AG04449 (cell line): ENCODE measurements at places on chromosomes 2 and 18.

DNA sequence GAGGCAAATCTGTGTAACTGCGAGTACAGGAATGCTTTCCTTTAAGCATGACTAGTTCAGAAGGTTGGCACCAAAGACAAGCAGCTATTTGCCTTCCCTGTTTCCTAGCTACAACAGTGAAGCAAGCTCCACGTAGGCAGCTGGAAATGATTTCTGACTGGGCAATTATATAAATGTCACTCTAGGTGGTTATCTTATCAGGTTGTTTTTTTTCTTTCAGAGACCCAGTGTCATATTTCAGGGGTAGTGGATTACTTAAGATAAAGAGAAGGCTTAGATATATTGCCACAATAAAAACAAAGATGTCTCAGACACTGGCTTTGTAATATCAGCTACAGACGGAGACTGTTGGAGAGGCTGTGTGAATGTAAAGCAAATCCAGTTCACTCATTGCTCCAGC, 748.9 kb upstream of the NXPH2 start:
- DNase-seq, result no peak

- no peak for DNase-seq
Measured at GRCh38 chr2:41922177-41922576, 125.6 kb upstream of the PKDCC start.

- DNase-seq, result no peak
Measured at GRCh38 chr2:70716131-70716743, 51.8 kb downstream of the ADD2 start.

GRCh38 chr2:190649798-190650390, 1.0 kb downstream of the NAB1 start:
- no peak for DNase-seq

DNA sequence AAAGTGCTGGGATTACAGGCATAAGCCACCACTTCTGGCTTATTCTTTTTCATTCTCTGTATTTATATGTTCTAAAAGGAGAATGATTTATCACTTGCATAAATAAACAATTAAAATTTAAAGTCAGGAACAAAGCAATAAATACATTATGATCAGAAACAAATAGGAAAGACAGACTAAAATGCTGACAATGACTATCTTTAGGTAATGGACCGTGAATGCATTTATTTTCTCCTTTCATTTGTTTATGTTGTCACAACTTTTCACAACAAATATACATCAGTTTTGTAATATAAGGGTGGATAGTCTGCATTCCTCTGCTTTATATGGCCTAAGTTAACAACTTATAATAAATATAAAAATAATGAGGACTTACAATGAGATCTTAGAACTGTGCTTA, 199.2 kb upstream of the EPHA4 start:
- no peak for DNase-seq

DNA sequence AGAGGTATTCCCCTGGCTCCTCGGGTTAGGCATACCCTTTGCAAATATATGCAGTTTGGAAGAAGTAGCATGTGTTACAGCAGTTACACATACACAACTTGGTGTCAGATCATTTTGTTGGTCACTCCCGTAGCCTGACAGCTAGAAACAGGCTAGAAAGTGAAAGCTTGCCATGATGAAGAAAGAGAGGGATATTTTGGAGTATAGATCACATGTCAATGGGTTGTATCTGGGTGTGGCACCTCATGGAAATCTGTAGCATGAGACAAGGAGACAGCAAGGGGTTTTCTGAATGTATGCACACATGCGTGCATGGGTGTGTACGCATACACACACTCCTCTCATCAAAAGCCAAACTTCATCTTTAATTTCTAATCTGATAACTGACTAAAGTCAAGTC, 1914.5 kb upstream of the PIK3C3 start:
- no peak for DNase-seq

GRCh38 chr2:2328848-2329247, 2.2 kb downstream of the MYT1L start:
- DNase-seq, result no peak

DNA sequence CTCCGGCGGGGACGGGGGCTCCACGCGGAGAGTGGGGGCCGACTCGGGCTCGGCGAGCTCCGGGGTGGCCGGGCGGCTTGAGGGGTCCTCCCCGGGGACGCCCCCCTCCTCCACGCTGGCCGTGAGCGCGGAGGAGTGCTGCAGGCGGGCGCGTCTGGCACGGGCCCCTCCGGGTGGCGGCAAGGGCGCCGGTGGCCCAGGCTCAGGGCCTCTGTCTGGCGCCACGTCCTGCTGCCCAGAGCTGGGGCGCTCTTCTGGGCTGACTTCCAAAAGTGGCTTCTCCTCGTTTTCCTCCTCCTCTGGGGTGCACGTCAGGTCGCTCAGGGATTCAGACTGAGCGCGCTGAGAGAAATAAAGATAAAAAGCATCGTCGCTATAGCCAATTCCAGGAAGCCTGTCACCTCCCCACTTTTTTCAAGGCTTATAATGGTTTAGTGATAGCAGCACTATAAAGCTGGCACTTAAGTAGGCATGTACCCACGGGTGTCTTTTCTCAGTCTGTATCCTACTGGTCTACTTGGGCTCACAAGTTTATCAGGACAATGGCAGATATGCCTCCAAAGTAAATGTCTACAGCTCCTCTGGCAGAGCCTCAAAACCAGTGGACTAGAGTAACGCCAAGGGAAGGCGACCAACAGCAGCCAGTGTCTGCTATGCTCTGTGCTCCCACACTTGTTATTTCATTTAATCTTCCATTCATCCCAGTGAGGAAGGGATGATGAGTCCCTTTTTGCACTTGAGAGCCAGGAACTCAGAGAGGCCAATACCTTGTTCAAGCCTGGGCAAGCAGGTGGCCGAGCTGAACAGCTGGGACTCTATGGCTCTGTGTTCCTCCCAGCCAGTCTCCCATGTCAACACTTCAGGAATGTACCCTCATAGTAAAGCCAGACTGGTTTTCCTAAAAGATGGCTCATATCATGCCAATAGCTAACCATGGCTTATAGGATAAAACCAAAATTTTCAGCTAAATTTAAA, 92.6 kb upstream of the MGAT4A start:
- DNase-seq, result no peak

GRCh38 chr2:190169221-190170072, 106.9 kb upstream of the MSTN start:
- DNase-seq, result no peak

DNA sequence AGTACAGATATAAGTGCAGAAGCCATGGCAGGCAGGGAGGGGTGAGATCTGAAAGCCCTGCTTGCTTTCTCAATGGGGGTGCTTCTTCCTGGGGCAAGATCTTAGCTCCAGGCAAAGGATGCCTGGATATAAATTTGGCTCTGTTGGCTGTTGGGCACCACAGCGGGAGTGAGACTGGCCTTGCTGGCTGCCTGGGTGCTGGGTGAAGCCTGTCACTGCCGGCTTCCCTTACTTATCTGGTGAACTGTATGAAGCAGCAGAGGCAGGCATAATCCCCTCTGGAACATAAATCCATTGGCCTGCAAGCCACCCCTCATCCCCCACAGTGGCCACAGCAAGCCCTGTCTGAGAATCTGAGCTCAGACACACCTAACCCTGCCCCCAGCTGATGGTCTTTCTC, 27.4 kb upstream of the SP140L start:
- no peak for DNase-seq

- DNase-seq, result no peak
Measured at GRCh38 chr2:238457927-238458324, 31.2 kb downstream of the ASB1 start.

- no peak for DNase-seq
Measured at GRCh38 chr18:75864816-75865215, 437.3 kb upstream of the SMIM21 start.

- DNase-seq, result no peak
Measured at GRCh38 chr2:190467575-190468083, 59.5 kb downstream of the MFSD6 start.

GRCh38 chr18:13165636-13166423, 52.7 kb upstream of the LDLRAD4 start:
- DNase-seq, result no peak

DNA sequence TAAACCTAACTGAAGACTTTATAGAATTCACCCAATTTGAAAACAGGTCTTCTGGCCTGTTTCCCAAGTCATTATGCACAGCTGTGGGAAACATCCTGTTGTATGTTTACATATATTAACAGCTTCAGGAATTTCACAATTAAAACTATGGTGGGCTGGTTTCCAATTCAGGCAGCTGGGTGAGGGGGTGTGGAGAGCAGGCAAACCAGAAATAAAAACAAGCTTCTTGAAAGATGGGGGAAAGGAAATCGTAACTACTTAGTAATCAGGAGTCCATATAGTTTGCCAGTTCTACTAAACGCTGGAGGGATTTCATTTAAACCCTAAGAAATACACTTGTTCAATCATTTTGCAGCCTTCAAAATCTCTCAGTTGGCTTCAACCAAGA, 22.8 kb downstream of the ATP8B1 start:
- no peak for DNase-seq

- no peak for DNase-seq
Measured at GRCh38 chr2:37564356-37564755, 107.1 kb downstream of the CDC42EP3 start.

- no peak for DNase-seq
Measured at GRCh38 chr18:52437161-52437560, 97.2 kb downstream of the DCC start.

GRCh38 chr2:235605312-235606003, 111.6 kb downstream of the AGAP1 start:
- peak; percentile 74 for DNase-seq

DNA sequence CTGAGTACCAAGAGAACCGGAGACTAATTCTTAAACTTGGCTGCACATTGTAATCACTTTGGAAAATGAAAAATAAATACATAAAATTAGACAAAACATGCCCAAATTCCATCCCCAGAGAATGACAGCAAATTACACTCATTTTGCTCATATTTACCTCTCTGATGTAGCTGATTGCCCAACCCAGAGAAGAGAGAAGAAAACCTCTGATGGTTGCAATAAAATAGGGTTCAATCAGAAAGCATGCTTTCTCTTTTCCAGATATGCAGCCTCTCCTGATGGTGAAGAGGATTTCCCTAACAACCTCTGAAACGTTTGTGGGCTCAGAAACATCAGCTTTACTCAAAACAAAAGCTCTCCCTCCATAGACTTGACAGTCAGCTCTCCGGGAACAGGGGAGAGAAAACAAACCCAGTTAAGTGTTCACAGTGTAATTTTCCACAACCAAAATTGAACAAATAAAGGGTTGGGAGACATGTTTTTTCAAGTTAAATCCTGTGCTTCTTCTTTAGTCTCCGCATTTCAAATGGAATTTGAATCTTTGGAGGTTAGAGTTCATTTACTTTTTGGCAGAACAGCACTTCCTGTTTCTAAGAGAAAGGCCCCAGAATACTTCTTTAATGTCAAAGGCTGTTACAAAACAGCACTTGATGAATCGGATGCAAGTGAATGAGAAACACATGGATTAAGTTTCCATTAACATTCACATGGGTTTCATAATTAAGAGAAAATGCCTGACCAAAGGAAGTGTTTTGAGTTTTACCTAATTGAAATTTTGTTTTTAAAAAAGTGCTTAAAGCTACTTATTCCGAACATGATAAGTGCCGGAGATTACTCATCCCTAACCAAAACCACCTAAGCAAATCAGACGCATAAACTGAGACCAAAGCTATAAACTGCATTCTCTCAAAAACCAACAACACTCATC, 570.1 kb upstream of the SYT4 start:
- no peak for DNase-seq

- no peak for DNase-seq
Measured at GRCh38 chr18:23922939-23923338, 91.6 kb upstream of the TTC39C start.

- no peak for DNase-seq
Measured at GRCh38 chr2:96903815-96904214, 33.9 kb upstream of the SEMA4C start.

GRCh38 chr2:237122214-237122666, 36.6 kb downstream of the COPS8 start:
- no peak for DNase-seq

DNA sequence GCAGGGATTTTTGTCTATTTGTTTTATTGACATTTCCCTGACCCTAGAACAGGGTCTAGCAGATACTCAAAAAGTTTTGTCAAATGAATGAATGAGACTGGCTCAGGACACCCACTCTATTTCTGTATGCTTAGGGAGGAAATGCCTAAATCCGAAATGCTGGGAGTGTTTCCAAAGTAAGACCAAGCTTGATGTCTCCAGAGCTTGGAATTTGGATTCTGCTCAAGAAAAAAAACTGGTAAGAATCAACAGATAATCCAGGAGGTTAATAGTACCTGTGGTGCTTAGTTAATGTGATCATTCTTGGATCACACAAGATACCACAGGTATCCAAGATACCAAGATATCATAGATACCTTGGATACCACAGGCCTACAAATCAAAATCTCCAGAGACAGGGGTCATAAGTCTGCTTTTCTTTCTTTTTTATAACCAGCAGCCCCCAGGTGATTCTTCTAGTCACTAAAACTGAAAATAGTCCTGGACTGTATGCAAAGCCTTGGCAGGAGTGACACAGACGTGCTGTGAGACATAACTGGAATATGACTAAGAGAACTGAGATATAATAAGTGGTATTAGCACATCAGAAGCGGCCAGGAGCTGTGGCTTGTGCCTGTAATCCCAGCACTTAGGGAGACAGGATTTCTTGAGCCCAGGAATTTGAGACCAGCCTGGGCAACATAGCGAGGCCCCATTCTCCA, 39.9 kb upstream of the SP3 start:
- no peak for DNase-seq

DNA sequence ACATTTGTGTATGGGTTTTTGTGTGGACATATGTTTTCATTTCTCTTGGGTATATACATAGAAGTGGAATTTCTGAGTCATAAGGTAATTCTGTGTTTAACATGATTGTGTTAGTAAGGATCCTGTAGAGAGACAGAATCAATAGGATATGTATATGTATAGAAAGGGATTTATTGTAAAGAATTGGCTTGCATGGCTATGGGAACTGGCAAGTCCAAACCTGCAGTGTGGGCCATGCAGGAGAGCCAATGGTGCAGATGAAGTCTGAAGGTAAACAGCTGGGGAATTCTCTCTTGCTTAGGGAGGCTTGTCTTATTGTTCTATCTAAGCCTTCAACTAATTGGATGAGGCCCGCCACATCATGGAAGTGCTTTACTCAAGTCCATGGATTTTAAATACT, 39.2 kb upstream of the IL1R2 start:
- no peak for DNase-seq

GRCh38 chr2:131093696-131094462, 619 bp upstream of the FAM168B start:
- no peak for DNase-seq

DNA sequence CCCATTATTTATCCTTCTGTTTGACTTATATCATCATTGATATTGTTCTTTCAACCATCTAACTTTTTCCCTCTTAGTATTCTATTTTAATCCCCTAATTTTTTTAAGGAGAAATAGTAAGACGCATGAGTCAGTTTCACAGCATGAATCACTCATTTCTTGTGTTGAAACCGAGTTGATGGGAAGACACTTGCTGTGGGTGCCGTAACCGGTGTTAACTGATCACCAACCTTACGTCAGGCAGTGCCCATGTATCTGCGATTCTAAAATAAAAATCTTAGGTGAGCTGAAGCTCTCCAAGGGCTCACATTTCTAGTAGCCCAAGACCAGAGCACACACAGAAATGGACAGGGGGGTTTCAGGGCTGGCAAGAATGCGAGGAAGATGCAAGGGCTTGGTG, 348.1 kb downstream of the GALR1 start:
- no peak for DNase-seq
